Left ventricle myocardium inferior (tissue), 1 donor: ENCODE measurements at places on chromosomes 11 and 22. TPM values are rescaled to one million over a fixed set of nuclear protein-coding genes. Genes with fewer than 3 reads are reported as not detected.

RHOD gene
- 49.5 TPM for total RNA-seq

SPDYC gene
- total RNA-seq, result not detected

PDE2A gene
- total RNA-seq, result 19.6 TPM

C22orf42 gene
- total RNA-seq, result not detected

HIRA gene
- 18.1 TPM for total RNA-seq

OR9G1 gene
- total RNA-seq, result not detected

TMPRSS6 gene
- total RNA-seq, result not detected

WBP2NL gene
- total RNA-seq, result 0.22 TPM

TRPC6 gene
- total RNA-seq, result 0.22 TPM

SCGB1D2 gene
- total RNA-seq, result 1.6 TPM

SELENOH gene
- 78.8 TPM for total RNA-seq
